Large intestine (tissue), 12 donors: ENCODE measurements at places on chromosomes 1 and 21. TPM values are rescaled to one million over a fixed set of nuclear protein-coding genes. Genes with fewer than 3 reads are reported as not detected.

LYSMD1 gene
- 10.7 TPM for polyA plus RNA-seq

CADM3 gene
- polyA plus RNA-seq: 14.5 TPM

GPR89A gene
- 46.0 TPM for polyA plus RNA-seq

LCE1E gene
- not detected for polyA plus RNA-seq

ASCL5 gene
- polyA plus RNA-seq: 0.15 TPM

AJAP1 gene
- 0.57 TPM for polyA plus RNA-seq

HES2 gene
- polyA plus RNA-seq: 0.75 TPM

DNA sequence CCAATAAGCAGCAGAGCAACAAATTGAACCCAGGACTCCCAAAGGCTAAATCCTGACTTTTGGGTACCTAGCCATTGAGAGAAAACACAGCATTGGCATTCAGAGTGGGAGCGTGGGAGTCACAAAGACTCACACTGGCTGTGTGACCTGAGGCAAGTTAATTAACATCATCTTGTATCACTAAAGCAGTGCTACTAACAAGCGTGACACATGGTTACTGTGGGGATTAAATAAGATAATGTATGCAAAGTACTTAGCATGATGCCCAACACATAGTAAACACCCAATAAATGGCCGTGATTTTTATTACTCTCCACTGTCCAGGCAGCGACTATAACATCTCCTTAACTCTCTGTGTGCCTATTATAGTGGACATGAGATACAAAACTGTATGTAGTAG, 73.3 kb downstream of the CD34 start:
- DNase-seq: no peak

GRCh38 chr1:9309991-9310390, 17.3 kb downstream of the SPSB1 start:
- no peak for DNase-seq

DNA sequence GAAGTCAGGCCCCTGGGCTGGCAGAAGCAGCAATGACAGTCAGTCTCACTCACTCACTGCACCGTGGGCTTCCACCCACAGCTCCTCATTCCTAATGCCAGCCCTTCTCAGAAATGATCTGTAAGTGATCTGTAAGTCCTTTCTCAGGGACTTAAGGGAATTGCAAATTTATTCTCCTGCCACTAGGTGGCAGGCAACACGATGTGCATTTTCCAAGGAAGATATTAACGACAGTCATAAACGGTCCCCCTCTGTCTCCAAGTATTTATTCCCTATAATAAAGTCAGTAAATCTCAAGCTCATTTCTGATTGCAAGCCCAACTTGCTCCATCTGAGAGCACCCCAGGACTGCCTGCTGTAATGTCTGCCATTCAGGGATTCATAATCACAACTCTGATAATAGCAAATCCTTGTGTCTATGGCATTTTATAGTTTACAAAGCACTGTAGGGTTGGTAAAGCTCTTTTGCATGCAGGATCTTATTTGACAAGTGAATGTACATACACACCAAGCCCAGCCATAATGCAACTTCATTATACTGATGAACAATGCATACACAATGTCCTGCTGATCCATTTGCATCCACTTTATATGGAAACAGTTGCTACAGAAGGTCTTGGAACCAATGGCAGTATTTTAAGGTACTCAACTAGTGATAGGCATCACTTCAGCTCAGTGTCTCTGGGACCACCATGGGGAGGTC, 380.5 kb upstream of the CAMK1G start:
- DNase-seq: peak; percentile 46

GRCh38 chr1:4044967-4045366, 144.9 kb upstream of the C1orf174 start:
- DNase-seq: no peak

DNA sequence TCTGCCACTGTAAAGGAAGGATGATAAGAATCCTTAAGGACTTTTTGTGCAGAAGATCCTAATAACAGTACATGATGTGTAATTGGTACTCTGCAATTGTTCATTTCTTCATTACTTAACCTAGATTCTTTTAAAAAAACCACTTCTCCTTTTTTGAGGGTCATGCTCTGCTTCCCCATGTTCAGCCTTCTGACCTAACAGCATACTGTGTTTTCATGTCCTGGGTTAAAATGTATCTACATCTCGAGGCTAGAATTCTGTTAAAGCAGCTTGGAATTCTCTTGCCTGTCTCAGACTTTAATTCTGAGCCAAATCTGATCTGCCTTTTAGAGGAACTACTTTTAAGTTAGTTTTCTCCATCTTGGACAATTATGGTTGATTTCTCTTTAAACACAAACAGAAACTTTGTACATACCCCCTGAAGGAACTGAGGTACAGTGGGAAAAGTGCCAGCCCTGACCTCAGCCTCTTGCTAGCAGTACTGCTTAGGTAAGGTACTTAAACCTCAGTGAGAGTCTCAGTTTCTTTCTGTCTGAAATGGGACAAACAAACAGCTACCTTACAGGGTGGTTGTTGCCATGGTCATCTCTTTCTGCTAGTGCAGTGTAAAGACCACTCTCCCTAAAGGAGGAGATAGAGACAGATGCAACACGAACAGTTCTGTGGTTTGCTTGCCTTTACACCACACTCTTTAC, 103.2 kb upstream of the DYNLT5 start:
- no peak for DNase-seq

DNA sequence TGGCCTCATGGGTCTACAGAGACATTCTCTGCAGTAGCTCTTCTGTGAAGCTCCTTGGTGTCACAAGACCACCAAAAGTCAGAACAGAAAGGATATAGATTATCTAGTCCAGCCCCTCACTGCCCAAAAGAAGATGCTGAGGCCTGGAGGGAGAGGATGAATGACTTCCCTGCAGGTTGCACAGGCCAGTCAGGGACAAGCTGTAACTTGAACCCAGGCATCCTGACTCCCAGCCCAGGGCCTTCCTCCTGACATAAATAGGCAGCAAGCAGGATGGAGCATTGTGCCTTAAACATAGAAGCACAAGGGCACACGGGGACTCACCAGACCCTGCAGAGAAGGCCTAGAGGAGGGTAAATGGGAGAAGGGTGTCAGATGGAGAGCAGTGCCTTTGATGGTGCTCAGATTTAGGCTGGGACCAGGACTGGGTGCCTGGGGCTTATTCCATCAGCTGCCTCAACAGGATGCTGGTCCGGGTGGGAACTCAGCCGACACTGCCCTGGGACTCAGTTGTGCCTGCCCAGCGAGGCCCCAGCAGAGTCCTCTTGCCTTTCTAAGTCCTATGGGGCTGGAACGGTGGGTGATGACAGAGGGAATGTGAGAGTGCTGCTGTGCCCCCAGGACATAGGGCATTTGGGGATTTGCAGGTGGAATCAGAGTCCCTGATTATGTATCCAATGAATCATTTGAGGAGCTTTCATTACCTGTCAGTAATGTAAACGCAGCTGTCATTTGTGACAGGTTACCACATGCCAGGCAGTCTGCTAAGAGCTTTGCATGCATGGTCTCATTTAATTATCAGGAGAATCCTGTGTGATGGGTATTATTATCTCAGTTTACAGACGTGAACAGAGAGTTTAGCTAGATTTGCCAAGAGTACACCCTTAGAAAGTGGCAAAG, 13.2 kb downstream of the S100A7A start:
- no peak for DNase-seq

GRCh38 chr21:33293136-33293535, 27.0 kb downstream of the IL10RB start:
- DNase-seq: no peak

DNA sequence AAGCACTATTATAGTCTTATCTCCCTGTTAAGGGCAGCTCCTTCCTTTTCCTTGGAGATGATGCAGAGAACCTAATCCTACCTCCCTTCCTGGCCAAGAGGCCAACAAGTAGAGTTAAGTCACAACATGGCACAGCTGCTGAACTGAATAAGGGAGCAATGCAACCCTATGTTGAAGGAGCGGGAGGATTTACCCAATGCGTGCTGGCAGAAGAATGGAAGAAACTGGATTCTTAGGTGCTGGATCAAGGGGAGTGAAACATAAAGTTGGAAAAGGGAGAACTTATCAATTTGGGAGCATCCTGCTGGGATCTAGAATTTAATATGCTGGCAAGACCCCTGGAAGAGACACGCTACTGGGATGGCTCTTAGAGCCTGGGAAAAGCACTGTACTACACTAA, 12.0 kb upstream of the HUNK start:
- no peak for DNase-seq

GRCh38 chr1:109137958-109138357, 24.0 kb downstream of the ELAPOR1 start:
- peak; percentile 85 for DNase-seq

DNA sequence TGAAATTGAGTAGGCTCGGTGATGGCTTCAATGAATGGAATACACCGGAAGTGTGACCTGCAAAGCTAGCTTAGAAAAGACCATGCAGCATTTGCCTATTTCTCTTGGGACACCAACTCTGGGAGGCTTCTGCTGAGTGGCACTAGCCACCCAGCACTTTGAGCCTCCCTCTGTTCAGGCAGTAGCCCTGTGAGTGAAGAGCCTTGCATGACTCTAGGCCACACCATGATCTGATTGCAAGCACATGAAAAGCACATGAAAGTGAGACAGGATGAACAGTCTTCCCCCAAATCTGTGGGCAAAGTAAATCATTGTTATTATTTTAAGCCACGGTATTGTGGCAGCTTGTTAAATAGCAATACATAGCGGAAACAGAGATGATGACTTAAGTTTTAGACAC, 2.8 kb downstream of the CD48 start:
- DNase-seq: no peak

DNA sequence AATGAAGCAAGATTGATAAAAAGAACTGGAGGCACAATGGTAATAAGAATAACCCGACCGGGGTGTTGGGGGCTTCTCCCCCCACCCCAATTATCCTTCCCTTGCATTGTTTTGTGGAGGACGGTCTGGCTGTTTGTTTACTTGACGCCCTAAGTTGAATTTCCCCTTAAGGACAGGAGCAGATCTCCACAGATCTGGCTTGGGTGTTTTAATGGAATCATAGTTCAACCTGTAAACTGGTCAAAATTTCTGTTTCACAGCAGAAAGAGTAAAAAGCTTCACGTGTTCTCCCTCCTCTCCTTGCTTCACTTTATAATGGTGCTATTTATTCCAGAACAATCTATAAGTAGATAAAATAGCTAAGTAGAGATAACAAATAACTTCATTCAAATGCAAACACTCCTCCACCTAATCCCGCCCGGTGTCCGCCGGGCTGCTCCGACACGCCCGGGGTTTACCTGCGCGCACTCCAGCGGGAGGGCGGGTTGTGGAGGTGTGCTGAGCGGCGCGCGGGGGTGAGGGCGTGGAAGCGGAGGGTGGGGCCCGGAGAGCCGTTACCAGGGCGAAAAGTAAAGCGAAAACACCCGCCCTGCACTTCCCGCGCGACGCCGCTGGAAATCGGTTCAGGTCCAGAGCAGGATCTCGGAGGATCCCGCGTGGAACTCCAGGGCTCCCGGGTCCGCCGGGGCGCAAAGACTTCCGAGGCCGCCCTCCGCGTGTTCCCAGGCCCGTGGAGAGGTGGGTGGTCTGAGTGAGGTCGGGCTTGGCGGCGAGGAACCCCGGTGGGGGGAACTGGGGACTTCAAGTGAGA, 2.0 kb upstream of the ATF3 start:
- DNase-seq: peak; percentile 92

- DNase-seq: no peak
These were observed 137.5 kb downstream of the HS2ST1 start for GRCh38 chr1:87051965-87052364.

DNA sequence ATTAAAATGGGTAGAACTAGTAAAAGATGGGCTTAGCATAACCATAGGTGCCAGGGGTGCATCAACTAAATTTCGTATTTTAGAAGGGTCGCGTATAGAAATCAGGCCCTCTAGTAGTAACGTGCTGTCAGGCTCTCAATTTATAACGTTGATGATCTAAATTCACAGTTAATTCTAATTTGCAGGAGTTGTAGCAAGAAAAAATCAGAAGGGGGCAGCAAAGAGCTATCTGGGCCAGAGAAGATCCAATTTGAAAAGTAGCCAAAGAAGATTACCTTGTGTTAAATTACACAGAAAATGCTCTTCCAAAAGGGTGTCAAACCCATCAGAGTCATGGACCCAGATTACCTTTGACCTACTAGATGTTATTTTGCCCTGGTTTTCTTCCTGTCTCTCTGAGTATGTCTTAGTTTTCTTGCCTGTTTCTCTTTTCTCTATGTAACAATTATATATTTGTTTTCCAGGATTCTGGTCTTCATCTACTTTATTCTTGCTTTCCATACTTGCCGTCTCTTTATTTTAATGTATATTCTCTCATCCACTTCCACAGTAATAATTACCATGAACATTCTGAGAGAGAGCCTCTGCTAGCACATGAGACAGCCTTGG, 1030.9 kb downstream of the AMY1C start:
- no peak for DNase-seq

GRCh38 chr1:60415696-60416095, 342.1 kb upstream of the C1orf87 start:
- DNase-seq: no peak

DNA sequence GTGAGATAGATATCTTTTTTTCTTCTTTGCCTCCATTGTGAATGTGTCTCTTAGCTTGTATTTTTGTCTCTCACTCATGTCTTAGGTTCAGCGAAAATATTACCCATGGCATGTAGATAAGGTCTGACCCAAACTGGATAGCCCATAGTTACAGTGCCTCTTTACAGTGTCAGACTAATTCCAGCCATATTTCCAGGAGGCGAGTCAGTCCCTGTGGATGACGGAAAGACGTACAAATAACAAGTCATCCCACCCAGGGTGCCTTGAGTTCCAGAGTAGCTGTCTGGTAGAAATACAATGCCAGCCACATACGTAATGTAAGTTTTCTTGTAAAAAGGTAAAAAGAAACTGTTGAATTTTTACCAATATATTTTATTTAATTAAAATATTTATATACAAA, 157.3 kb downstream of the ZNF281 start:
- DNase-seq: no peak

DNA sequence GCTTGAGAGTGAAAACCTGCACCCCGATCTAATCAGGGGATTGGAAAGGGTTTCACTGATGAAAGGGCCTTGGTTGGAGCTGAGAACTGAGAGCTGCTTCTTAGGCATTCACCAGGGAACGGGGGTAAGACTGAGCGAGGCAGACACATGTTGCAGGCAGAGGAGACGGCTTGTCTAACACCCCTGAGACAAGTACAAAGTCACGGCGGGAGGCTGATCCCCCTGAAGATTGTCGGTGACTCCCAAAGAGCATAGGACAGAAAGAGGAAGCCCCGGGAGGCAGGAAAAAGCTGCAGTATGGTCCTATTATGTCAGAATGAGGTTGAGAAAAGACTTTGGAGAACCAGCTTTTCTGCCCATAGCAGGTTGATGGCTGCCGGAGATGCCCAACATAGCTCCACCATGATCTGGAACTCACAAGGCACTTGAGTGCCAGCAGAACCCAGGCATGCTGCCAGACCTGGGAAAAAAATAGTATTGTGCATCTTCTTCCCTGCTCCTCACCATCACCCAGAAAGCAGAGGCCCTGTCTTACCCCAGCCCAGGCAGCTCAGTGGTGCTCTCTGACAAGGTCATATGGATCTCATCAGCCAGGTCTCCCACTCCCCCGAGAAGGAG, 463.9 kb upstream of the PROX1 start:
- DNase-seq: no peak
